ENCODE measurements at places on chromosomes 6 and 20. TPM values are rescaled to one million over a fixed set of nuclear protein-coding genes. Genes with fewer than 3 reads are reported as not detected.

DNA sequence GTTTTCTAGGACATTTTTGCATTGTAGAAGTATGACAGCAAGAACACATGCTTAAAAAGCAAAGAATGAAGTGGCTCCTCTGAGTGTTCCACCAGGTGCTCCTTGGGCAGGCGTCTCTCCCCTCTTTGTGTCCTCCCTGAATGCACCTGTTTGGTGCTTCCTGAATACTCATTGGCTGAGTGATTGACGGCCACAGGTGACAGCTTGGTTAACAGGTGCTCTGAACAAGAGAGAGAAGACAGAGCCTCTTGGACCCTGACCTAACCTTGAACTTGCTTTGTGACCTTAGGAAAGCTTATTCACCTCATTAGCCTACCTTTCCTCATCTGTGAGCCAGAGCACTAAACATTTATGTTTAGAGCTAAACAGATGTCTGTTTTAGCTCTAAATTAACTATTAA lies 93.7 kb downstream of the TULP4 start:
- no peak for DNase-seq
- no peaks in the 10 kb centered on the region for H3K36me3 ChIP-seq
- no peaks in the 10 kb centered on the region for H3K27me3 ChIP-seq
- H3K4me1 ChIP-seq, result peaks cover 20% of the 10 kb centered on the region

COX4I2 gene
- 17.1 TPM for total RNA-seq

DNA sequence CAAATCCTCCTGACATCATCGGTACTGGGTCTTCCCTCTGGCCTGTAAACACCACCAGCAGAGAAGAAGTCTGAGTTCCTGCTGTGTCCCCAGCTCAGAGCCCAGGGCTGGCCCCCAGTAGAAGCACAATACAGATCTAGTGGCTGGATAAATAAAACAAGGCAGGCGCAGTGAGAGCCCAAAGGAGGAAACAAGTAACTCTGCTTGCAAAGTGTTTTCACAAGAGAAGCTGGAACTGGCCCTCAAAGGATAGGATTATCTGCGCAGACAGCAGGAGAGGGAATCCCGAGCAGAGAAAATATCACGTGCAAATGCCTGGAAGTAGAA lies 205.1 kb downstream of the ZDHHC14 start:
- no peak for DNase-seq
- no peaks in the 10 kb centered on the region for H3K27me3 ChIP-seq

DNA sequence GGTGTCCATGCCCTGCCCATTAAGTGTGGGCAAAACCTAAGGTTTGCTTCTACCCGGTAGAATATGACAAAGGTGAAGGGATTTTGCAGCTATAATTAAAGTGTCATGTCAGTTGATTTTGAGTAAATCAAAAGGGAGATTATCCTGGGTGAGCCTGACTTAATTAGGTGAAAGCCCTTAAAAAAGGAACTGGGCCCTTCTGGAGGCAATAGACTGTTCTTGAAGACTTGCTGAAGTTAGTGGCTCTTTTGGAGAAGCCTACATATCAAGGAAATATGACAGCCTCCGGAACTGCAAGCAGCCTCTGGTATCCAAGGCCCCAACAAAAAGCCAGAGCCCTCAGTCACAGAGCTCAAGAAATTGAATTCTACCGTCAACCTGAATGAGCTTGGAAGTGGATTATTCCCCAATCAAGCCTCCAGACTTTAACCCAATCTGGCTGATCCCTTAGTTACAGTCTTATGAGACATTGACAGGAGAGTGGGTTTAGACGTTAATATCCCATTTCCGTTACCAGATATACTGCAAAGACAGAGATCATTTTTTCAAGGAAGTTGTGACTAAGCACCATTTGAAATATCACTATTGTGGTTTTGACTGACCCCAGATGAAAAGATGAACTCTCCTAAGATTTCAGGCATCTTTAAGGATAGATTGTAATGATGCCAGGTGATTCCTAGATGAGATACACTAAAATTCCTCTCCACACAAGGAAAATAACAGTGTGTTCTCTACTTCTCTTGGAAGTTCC lies 303.4 kb downstream of the PLCB1 start:
- no peak for DNase-seq
- peaks cover 14% of the 10 kb centered on the region for H3K4me1 ChIP-seq
- no peaks in the 10 kb centered on the region for H3K36me3 ChIP-seq
- no peak overlapping the region for H3K27ac ChIP-seq
- H3K27me3 ChIP-seq, result no peaks in the 10 kb centered on the region
- H3K4me3 ChIP-seq, result no peak overlapping the region

- H3K27me3 ChIP-seq, result no peaks in the 10 kb centered on the region
- no peak for DNase-seq
- H3K36me3 ChIP-seq, result no peaks in the 10 kb centered on the region
Observed at GRCh38 chr6:3793545-3793944, 42.0 kb upstream of the PXDC1 start.

DNA sequence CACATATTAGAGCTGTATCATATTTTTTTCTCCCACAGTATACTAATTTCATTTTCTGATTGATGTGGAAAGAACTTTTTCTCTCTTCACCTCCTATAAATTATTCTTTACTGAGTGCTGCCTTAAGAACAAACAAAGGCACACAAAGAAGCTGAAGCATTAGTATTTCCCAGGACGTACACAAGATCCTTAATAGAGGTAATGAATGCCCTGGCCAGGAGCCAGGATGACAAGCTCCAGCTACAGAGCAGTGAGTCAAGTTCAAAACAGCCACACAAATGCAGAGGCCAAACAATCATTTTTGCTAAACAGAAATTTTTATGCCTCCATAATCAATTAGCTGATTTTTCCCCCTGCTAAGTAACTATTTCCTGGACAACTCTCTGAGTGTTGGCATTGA lies 639.6 kb downstream of the EPHA7 start:
- no peaks in the 10 kb centered on the region for H3K4me1 ChIP-seq
- no peak overlapping the region for H3K4me3 ChIP-seq
- no peaks in the 10 kb centered on the region for H3K27me3 ChIP-seq

DNA sequence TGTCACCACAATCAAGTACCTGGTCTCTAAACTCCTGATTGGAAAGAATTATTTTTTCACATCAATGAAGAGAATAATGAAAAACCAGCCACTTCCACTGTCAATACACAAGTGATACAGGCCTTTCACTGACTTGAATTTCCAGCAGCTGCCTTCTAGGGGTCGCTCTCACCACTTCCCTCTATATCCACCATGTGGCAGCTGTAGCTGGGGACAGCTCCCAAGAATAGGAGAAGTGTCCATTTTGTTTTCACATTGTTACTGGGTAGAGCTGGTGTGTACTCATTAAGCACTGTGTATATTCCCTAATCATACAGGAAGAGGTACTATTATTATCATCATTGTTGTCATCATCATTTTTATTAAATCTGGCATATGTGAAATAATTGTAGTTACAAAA lies 438.4 kb upstream of the SPTLC3 start:
- no peak for DNase-seq
- H3K27me3 ChIP-seq, result no peaks in the 10 kb centered on the region
- no peaks in the 10 kb centered on the region for H3K4me1 ChIP-seq
- H3K36me3 ChIP-seq, result no peaks in the 10 kb centered on the region

- H3K36me3 ChIP-seq, result no peaks in the 10 kb centered on the region
- H3K27me3 ChIP-seq, result no peaks in the 10 kb centered on the region
- H3K4me3 ChIP-seq, result no peak overlapping the region
- no peaks in the 10 kb centered on the region for H3K4me1 ChIP-seq
- DNase-seq, result no peak
Observed at GRCh38 chr6:168609914-168610490, 169.0 kb downstream of the SMOC2 start.

SFTA2 gene
- total RNA-seq, result 351 TPM

DNA sequence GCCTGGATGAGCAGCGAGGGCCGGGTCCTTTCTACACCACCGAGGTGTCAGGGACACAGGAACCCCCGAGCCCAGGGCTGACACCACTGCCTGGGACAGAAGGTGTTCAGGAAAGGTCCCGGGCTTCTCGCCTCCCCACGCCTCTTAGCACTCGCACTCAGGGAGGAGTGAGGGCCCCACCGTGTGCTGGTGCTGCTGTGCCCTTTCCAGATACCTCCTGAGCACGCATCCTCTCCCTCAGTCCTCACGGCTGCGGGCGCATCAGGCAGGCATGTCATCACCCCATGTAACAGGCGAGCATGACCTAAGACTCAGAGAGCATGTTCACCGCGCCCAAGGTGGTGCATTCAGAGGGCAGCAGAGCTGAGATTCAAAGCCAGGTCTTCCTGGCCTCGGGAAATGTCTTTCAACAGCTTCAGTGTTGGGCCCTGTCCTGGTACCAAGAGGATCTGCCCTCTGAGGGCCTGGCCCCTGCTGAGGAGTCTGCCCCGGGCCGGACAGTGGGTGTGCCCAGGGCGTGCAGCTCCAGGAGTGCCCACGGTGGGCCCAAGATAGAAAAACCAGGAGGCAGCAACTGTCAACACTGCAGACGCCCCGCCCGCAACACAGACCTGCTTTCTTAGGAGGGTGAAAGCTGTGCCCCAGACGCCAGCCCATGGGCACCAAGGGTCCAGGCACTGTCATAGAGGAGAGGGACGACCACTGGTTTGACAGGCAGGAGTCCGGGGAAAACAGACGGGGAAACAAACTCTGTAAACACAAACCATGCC lies 29.2 kb downstream of the TGM2 start:
- H3K4me1 ChIP-seq, result peaks cover 42% of the 10 kb centered on the region
- peaks cover 87% of the 10 kb centered on the region for H3K36me3 ChIP-seq
- H3K27me3 ChIP-seq, result no peaks in the 10 kb centered on the region
- H3K4me3 ChIP-seq, result no peak overlapping the region
- H3K27ac ChIP-seq, result peak overlapping the region; percentile 46
- DNase-seq, result peak; percentile 40

- H3K4me1 ChIP-seq, result peaks cover 8% of the 10 kb centered on the region
- peak; percentile 65 for DNase-seq
- H3K4me3 ChIP-seq, result peak within 1 kb of the TSS; percentile 35
- no peaks in the 10 kb centered on the region for H3K36me3 ChIP-seq
Observed at GRCh38 chr6:35141007-35141655, at the start of gene TCP11. Gene TCP11 (minus strand): TSS chr6:35141339. CDS start chr6:35140870, 469 bp downstream.

GRCh38 chr20:31670371-31671228 lies 32.9 kb downstream of the COX4I2 start:
- peaks cover 97% of the 10 kb centered on the region for H3K4me1 ChIP-seq
- H3K4me3 ChIP-seq, result peak overlapping the region; percentile 13
- DNase-seq, result peak; percentile 70
- H3K36me3 ChIP-seq, result peaks cover 8% of the 10 kb centered on the region
- peak overlapping the region; percentile 74 for H3K27ac ChIP-seq
